GM12865 (cell line): ENCODE measurements at places on chromosomes 1 and 21.

- DNase-seq = no peak
These were observed 803.7 kb downstream of the NCAM2 start for GRCh38 chr21:21801921-21802320.

DNA sequence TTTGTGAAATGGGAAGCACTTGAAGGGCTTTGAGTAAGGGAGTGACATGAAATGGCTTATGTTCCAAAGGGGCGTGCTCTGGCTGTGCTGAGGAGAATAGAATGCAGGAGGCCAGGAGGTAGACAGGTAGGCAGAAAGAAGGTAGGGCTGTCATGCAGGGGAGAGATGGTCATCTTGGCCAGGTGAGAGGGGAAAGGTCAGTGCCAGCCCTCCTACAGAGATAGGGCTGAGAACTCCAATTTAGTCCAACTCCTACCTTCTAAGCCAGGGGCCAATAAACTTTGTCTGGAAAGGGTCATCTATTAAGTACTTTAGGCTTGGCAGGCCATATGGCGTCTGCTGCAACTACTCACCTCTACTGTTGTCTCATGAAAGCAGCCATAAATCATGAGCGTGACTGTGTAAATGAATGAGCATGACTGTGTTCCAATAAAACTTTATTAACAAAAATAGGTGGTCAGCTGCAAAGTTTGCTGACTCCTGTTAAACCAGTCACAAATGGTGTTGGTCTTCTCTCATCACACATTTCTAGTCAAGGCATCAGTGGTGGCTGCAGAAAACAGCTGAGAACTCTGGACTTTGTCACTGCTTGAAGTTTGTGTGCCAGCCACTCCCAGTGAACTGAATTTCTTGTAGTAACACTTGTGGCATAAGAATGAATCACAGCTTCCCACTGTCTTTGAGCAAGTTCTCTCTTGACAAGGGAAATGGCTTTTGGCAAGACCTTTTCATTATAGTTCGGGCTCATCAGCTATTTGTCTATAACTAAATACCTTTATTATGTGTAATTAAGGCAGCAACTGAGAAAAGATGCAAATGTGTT lies 32.0 kb upstream of the CD2 start:
- no peak for DNase-seq

DNA sequence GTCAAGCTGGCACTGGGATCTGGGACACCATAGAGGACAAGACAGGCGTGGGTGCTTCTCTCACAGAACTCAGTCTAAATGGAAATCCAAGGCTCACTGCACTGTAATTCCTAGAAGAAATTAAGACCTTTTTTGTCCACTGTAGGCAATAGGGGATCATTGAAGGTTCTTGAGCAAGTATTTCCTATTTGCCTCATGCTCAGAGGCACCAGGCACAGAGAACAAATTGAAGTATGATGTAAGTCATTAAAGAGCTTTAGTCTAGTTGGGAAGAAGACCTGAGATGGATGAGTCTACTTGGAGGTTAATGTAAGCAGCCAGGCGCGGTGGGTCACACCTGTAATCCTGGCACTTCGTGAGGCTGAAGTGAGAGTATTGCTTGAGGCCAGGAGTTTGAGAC lies 34.6 kb downstream of the EIF2D start:
- no peak for DNase-seq

GRCh38 chr1:21933397-21934248 lies 3.5 kb downstream of the HSPG2 start:
- DNase-seq = no peak

- DNase-seq = peak; percentile 74
These were observed 25.5 kb upstream of the IFNAR1 start for GRCh38 chr21:33299181-33299752.

DNA sequence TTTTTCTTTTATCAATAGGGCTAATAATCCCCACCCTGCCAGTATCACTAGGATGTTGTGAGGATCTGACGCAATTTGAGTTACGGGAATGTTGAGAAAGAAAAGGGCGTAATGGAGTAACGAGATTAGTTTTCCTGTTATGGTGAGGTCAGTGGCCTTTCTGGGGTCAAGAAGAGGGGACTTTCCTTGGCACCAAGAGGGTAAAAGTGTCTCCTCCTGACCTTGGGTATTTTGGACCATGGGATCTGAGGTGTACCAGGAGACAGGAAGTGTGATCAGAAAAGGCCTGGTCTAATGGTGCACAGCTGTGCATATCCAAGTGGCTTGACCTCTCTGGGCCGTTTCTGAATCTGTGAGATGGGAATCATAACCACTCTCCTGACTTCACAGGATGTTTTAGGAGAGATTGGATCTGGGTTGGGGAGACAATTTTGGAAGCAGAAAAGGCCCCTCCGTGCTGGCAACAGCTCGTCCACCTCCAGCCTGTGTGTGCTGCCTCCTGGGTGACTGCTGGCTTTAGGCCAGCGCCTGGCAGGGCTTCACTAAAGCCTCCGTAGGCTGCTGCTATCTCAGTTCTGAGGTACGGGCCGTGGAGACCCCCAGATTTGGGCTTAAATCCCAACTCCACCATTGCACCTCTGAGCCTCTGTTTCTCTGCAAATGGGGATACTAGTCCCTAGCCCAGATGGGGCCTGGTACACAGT lies 37.1 kb downstream of the ALPL start:
- no peak for DNase-seq

- peak; percentile 72 for DNase-seq
These were observed 363.1 kb upstream of the ADGRL2 start for GRCh38 chr1:81437649-81438048.

GRCh38 chr1:107379826-107380225 lies 239.0 kb downstream of the NTNG1 start:
- no peak for DNase-seq

DNA sequence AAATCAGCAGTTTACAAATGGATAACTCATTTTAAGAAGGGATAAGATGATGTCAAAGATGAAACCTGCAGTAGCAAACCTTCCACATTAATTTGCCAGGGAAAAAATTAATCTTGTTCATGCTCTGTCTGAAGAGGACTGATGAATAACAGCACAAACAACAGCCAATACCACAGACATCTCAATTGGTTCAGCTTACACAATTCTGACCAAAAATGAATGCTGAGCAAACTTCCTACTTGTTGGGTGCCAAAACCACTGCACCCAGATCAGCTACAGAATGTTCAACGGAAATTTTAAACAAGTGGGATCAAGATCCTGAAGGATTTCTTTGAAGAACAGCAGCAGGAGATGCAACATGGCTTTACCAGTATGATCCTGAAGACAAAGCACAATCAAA lies 98.3 kb downstream of the COQ8A start:
- no peak for DNase-seq

DNA sequence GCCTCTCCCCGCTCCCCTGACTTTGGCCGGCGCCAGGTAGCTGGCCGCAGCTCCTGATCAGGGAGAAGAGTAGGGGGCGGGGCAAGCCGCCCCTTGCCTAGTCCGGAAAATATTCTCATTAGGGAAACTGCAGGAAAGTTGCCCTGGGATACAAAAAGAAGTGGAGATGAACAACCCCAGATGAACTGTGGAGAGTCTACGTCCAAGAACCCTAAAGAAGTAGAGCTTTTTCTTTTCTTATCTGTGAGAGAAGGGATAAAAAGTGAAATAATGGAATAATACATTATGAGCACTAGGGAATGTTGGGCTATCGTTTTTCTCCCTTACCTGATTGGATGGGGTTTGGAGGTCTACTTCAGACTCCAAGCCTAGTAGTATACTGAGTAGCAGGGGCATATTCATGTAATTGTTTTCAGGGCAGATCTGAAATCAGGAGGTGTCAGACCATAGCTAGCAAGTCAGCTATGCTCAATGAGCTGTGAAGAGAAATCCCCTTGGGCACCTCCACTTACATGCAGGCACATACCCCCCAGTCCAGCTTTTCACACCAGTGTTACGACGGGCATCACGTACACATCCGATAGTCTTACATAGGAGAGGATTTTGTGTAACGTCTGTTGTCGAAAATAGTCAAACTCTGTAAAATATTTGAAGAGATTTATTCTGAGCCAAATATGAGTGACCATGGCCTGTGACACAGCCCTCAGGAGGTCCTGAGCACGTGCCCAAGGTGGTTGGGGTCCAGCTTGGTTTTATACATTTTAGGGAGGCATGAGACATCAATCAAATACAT lies 1.7 kb upstream of the DUSP10 start:
- peak; percentile 90 for DNase-seq

- DNase-seq = no peak
These were observed 89.6 kb downstream of the DISP1 start for GRCh38 chr1:222904451-222904850.

DNA sequence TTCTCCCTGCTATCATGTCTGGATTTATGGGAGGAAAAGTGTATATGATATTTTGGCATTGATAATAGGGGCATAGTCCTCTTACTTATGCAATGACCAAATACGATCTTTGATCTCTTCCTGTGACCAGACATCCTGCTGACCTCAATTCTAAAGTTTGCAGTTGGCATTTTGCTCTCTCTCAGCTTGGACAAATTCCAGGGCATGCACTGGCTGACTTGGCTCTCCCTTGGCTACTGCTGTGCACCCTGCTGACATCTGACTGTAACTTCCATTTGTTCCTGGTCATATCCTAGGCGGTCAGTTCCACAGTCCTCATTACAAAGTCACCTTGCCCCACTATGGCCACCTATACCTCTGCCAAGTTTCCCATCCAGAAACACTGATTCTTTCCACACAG lies 380.7 kb upstream of the NR5A2 start:
- no peak for DNase-seq

- no peak for DNase-seq
These were observed 146.4 kb upstream of the COL11A1 start for GRCh38 chr1:103254691-103255090.

- peak; percentile 41 for DNase-seq
These were observed 46.8 kb upstream of the ZC3H11B start for GRCh38 chr1:219659684-219660083.

DNA sequence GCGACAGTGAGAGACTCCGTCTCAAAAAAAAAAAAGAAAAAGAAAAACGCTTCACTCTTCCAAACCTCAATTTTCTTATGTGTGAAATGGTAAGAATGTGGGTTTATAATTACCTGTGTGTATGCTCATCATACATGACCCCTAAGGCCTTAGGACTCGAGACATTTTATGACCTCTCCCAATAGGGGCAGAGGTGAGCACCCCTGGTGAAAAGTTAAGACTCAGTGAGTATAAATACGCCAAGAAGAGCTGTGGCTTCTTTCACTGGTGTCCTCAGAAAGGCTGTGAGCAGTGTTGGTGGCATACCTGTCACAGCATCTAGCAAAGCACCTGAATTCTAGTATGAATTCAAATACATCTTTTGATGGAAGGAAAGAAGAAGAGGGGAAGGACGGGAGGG lies 7.8 kb upstream of the FCMR start:
- peak; percentile 71 for DNase-seq

- DNase-seq = peak; percentile 84
These were observed 1.8 kb downstream of the PLEKHO1 start for GRCh38 chr1:150151291-150152181.

- DNase-seq = no peak
These were observed 26.9 kb upstream of the ACTL8 start for GRCh38 chr1:17728123-17728712.

DNA sequence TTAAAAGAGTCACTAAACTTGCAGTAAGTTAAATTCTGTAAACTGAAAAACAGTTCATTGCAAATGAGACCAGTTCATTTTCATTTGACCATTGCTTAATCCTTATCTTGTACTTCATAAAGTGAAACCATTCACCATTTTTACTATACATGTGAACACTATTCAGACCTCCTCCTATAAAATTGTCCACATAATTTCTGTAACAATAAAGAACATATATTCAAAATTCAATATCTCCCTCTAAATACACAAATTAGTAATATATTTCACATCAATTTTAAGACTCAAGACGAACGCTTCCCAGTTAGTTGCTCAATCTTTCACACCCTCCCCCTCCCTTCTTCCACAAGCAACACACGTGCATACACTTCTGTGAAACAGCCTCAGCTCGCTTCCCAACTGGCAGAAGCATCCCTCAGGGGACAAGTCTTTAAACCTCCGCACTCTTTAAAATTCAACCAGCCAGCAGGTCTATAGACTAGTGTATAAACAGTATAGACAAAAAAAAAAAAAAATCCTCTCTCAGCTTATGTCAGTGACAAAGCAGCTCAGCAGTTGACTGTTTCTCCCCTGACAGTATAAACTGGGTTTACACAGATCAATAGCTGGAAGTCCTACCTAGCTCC lies 99.6 kb downstream of the DENND1B start:
- no peak for DNase-seq

- DNase-seq = no peak
These were observed 10.8 kb downstream of the ARHGEF16 start for GRCh38 chr1:3465091-3465934.

DNA sequence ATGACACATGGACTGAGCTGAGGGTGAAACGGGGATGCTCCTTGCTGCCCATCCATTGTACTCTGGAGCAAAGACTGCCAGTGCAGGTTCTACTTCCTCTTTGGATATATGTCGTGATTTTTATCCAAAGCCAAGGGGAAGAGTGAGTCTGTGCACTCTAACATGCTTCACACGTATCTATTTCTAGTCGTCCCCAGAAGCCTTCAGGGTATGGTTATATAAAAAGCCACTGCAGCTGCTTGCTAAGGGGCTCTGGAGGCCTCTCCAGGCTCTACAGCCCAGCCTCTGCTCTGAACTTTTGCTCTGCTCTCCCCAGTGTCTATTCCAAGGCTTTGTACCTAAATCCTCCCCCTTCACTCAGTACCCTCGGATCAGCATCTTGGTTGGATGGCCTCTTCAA lies 20.1 kb downstream of the PAFAH2 start:
- DNase-seq = no peak

- DNase-seq = no peak
These were observed 23.4 kb downstream of the OLFML3 start for GRCh38 chr1:114002492-114003239.

DNA sequence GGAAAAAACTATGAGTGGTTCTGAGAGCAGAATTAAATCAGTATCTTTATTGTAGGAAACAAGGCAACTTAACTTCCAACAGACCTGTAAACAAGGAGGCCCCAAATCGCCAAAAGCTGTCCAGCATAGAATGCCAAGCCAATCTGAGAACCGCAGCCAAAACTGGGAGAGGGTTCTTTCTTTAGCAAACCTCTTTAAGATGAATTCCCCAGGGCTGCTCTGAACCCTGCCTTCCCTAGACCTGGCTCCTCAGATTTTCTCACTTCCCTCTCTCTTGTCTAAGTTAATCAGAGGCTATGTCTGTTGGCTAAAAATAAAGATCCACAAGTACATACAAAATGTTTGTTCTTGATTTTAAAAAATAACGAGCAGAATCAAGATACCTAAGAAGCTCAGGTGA lies 141.4 kb downstream of the SMYD3 start:
- DNase-seq = peak; percentile 22

DNA sequence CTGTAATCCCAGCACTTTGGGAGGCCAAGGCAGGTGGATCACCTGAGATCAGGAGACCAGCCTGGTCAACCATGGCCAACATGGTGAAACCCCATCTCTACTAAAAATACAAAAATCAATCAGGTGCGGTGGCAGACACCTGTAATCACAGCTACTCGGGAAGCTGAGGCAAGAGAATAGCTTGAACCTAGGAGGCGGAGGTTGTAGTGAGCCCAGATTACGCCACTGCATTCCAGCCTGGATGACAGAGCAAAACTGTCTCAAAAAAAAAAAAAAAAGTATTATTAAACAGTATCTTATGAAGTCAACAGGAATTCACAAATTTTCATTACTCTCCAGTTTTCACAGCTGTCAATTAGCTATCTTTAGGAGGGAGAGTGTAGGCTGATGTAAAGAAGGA lies 3.8 kb downstream of the ACBD6 start:
- DNase-seq = no peak
